ENCODE measurements at places on chromosomes 12 and 14. TPM values are rescaled to one million over a fixed set of nuclear protein-coding genes. Genes with fewer than 3 reads are reported as not detected.
A peak's percentile ranks its signal among the peaks of the same experiment; 100 is the strongest.

DNA sequence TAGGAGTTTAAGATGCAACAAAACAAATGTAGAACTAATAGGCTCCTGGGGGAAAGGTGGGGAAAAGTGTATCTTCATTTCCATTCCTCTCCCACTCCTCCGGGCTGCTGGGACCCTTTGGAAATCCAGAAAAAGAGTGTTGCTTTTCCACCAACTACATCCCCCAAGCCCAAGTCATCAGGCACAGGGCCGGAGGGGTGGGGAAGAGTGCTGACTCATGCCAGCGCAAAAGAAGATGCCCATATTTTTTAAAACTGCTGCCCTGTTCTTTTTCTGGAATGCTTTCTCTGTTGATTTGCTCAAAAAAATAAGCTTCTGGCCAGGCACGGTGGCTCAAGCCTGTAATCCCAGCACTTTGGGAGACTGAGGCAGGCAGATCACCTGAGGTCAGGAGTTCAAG, 70.9 kb downstream of the TBK1 start:
- DNase-seq = no peak

DNA sequence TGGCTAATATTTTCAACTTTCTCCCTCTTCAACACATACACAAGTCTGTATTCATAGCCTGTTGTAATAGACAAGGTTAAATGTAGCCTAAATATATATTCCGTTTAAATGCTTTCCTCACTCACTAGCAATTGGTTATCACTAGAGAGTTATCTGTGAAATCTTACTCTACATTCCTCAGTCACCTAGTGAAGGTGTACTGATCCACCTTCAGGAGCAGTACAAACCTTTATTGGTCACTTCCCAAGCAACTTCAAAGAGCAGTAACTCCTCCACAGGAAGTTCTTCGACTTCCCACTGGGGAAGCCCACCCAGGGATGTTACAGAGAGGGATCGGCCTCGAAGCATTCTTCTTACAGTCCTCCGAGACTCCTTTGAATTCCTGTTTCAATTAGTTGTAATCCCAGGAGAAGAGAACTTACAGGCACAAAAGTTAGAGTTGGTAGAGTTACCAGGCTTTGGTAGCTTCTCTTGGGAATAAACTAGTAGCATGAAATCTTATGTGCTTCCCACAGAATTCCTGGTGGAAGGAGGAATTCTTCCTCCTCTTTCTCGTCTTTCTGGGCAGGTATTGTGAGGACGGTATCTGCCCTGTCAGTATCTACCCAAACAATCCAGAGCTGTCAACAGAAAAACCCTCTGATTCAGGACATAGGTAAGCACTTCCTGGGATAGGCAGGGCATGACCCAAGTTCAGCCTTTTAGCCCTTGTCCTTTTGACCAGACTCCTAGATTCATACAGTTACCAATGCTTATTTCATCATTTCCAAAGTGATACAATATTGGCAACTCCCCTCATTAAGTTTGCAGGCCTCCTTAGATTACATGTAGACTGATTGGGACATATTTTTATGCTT, at the start of gene GYS2:
TSS of gene GYS2 (minus strand) at position 603 of the 857 bp plus-strand sequence. CDS start at position 348, 255 bp downstream.
- DNase-seq = no peak

GRCh38 chr14:74945852-74946658, 9.3 kb downstream of the PGF start:
- peak; percentile 78 for DNase-seq

Gene SLC22A17
- 36.6 TPM for total RNA-seq

DNA sequence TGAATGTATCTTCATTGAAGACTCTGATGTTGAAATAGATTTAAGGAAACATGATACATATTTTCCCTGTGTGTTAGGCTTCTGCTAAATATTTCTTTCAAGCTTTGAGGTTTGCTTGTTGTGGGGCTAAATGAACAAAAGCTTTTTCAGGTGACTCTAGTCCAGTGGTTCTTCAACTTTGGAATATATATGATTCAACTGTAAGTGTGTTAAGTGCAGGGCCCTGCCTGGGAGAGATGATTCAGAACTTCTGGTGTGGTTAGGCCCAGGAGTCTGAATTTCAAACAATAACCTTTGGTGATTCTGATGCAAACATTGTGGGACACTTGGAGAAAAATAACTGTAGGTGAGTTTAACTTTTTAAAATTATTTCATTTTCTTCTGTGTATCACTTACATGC, 93.0 kb downstream of the TRHDE start:
- no peak for DNase-seq

DNA sequence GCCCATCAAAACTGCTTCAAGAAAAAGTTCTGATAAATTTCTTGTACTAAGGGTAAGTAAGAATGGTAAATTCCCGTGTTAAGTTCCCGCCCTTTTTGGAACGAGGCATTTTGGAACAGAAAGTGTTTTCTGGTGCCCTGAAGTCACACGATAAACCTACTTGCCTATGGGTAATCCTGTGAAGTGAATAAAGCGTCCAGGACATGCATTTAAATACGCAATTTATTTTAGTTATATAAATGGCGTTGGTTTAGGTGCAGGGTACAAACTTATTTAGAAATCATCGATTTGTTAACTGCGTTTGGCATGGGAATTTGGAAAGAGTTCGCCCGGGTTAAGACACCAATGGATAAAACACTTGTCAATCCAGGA, 715 bp upstream of the RAP1B start:
- DNase-seq = peak; percentile 28

- no peak for DNase-seq
Observed at GRCh38 chr12:64522316-64522715, 70.4 kb downstream of the TBK1 start.

- no peak for DNase-seq
Observed at GRCh38 chr12:2687058-2687457, 107.7 kb upstream of the FKBP4 start.

Gene CELA1
- total RNA-seq = not detected

Gene IKBIP
- 6.2 TPM for total RNA-seq

DNA sequence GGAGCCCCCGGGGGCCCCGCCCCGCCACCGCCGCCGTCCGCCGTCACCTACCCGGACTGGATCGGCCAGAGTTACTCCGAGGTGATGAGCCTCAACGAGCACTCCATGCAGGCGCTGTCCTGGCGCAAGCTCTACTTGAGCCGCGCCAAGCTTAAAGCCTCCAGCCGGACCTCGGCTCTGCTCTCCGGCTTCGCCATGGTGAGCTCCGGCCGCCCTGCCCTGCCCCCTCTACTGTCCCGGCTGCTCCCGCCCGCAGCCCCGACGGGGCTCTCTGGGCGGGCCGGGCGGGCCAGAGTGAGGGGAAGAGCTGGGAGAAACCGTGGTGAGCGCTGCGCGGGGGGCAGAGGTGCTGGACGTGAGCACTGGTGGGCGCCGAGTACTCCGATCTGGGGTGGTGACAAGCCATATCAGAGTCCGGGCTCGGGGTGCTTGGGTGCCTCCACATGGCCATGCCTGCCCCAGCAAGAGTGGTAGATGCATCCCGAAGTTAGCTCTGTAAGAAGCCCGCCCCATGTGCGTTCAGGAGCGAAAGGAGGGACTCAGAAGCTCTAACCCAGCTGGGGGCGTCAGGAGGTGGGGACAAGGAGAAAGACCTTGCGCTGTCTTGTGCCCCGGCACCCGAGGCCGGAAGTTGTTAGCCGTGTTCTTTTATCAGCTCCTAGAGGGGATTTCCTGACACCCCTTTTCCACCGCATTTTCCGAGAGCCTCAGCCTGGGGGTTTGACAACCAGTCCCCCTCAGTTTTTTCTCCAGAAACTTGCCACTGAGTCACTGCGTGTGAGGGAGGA, 717 bp downstream of the ORAI1 start:
- peak; percentile 63 for DNase-seq

DNA sequence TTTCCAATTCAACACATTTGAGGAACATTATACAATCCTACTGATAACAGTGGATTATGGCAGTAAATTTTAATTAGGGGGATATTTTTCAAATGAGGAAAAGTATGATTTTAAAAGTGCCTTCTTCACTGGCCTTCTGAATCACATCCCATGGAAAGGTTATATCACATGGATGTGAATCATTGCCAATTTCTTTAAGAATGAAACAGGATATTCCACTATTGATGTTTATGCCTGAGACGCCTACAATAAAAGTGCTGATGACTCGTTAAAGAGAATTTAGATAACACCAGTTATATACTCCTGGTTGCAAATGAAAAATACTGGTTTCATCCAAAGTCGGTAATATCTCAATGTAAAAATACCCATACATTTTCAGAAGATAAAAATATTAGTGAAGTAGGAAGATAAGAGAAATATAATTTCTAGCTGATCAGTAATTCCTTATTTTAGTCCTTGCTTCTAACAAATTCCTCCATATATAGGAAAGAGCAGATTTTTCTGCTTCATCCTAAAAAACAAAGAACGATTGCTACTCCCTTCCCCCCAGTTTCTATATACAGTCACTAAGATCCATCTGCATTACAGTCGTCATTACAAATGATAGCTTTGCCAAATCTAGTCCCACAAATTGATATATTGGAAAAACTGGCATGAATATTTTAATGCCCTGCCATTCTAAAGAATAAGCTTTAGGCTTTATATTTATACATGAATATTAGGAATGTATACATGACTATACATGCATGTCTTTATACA, 139.5 kb upstream of the SOX5 start:
- no peak for DNase-seq

Gene CIROP
- total RNA-seq = not detected

Gene PAWR
- total RNA-seq = 49.0 TPM

Gene PPP1CC
- 83.0 TPM for total RNA-seq

Gene SERPINA12
- not detected for total RNA-seq

DNA sequence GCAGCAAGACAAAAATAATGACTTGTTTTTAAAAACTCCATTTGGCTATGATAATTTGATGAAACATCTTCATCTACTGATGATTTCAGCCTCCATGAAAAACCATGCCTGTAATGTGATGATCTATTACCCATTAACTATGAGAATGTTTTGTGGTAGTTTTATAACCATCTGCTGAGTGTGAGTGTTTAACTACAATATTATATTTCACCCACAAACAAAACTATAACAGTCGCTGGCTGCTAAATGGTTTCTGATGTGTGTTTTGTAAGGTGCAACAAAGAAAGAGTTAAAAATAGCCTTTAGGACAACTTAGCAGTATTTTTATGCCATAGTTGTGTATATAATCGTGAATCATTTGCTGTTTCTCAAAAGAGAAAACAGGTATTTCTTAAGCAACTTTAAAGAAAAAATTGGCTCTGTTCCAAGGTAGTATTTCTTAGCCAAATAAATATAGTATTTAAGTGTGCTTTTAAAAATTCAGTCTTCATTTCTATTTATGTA, 4.9 kb downstream of the PTHLH start:
- DNase-seq = no peak

GRCh38 chr12:68479896-68480291, 130.8 kb upstream of the RAP1B start:
- no peak for DNase-seq

Gene RNASE12
- not detected for total RNA-seq

DNA sequence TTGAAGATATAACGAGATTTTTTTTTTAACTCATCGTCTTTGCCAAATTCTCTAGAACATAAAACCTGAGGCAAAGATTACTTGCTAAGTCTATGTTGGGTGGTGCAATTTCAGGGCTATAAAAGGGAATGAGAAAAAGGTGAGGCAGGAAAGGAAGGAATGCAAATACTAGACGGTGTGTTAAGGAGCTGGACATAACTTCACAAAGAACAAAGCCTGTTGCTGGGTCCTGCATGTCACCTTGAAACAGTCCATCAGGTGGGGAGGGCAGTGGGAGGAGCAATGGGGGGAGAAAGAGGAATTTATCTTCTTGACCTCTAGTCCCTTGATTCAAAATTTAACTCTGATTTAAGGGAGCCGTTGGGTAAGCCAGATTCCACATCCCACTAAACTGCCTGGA, 16.1 kb upstream of the DUSP6 start:
- no peak for DNase-seq

DNA sequence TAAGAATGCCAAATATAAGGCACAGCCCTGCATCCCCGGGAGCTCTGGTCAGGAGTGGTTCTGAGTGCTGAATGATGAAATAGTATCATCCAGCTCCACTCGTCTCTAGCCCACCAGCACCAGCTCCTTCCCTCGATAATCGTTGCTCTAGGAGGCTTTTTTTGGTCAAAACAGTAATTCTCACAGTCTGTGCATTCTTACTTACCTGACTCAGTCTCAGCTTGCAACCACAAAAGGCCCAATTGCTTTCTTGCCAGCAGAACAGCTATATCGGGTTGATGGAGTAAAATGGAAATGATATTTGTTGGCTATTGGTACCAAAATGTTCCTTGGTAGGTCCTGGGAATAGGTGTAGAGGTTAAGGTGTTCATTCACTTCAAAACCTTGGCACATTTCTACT, 94.8 kb downstream of the BMP4 start:
- no peak for DNase-seq

- DNase-seq = no peak
Observed at GRCh38 chr12:13576935-13577500, 380.5 kb downstream of the EMP1 start.

Gene LRP1
- 162 TPM for total RNA-seq

- no peak for DNase-seq
Observed at GRCh38 chr12:120659151-120659525, 18.7 kb downstream of the CABP1 start.

- no peak for DNase-seq
Observed at GRCh38 chr14:59601056-59601455, 24.4 kb upstream of the CCDC175 start.

Gene CHGA
- 80.1 TPM for total RNA-seq

GRCh38 chr12:50073712-50074111, 11.4 kb upstream of the SMARCD1 start:
- no peak for DNase-seq

Gene NYNRIN
- 7.5 TPM for total RNA-seq

Gene KIF26A
- total RNA-seq = 14.8 TPM

DNA sequence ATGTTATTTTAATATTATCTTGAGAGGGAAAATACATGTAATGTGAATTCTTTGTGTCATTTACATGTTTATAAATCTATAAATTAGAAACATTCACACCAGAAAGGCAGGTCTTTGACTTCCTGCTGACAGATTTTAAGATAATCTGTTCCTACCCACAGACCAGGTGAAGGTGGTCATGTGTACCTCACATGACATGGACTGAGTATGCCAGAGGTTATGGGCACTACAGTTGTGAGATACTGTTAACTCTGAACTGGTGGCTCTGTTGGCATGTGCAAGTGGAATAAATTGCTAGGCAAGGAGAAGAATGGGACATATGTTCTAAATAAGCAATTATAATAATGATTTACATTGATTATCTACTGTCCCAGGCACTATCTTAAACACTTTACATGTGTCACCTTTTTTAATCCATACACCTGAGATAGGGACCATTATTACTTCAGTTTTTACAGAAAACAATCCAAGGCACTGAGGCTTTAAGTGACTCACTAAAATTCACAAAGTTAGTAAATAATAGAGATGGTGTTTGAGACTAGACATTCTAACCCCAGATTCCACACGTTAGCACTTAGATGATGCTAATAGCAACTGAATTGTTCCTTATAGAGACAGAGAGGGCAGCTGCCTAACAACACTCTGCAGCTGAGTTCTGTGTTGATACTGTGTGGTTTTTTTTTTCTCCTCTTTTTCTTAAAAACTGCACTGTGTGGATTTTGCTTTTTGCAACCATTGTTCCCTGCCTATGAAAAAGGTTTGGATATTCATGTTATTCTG, 23.8 kb downstream of the SLC16A7 start:
- DNase-seq = no peak

Measured in body of pancreas (tissue), 4 donors.